Stimulated activated CD4-positive, alpha-beta T cell treated with anti-CD3 and anti-CD28 coated beads, Interleukin-12 subunit alpha, Interleukin-12 subunit beta, amount 100 ng/mL, for 24 hours (primary cell): ENCODE measurements at places on chromosomes 4 and X.

GRCh38 chr4:18020145-18020670, 1.3 kb downstream of the LCORL start:
- no peak for DNase-seq

DNA sequence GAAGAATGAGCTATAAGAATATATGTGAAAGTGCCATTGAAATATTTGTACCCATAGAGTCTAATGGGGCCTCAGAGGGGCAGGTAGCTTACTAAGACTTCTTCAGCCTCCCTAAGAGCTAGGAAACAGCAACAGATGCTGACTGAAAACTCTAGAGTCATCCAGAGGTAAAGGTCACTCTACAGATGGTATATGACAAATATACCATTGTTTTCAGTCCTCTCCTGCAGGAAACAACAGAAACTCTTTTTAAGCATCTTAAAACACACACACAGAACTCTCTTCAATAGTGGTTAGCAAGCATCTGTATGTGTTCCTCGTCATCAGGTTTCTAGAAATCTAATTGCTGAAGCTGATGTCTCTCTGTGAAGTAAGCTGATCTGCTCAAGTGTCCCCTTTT, 313.8 kb upstream of the GATB start:
- DNase-seq, result no peak

DNA sequence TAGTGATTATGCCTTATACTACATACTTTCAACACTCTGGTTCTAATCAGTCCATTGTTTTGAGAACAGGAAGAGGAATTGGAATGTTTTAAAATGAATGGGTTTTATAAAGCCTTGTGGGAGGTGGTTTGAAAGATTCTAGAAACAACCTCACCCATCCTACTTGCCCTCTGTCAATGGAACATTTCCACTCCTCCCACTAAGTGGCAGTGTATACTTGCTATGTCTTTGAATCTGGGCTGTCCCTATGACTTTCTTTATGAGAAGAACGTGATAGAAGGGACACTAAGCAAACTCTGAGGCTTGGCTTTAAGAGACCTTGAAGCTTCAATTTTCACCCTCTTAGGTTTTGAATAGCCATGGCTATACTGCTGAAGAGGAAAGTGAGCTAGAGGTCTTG, 611.2 kb downstream of the PPP4R3C start:
- no peak for DNase-seq

DNA sequence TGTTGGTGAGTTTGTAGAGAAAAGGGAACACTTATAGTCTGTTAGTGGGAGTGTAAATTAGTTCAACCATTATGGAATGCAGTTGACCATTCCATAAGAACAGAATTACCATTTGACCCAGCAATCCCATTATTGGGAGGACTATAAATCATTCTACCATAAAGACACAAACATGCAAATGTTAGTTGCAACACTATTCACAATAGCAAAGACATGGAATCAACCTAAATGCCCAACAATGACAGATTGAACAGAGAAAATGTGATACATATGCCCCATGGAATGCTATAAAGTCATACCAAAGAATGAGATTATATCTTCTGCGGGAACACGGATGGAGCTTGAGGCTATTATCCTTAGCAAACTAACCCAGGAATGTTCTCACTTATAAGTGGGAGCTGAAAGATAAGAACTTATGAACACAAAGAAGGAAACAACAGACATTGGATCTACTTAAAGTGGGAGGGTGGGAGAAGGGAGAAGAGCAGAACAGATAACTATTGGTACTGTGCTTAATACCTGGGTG, 1819.2 kb upstream of the ADGRL3 start:
- DNase-seq, result no peak

DNA sequence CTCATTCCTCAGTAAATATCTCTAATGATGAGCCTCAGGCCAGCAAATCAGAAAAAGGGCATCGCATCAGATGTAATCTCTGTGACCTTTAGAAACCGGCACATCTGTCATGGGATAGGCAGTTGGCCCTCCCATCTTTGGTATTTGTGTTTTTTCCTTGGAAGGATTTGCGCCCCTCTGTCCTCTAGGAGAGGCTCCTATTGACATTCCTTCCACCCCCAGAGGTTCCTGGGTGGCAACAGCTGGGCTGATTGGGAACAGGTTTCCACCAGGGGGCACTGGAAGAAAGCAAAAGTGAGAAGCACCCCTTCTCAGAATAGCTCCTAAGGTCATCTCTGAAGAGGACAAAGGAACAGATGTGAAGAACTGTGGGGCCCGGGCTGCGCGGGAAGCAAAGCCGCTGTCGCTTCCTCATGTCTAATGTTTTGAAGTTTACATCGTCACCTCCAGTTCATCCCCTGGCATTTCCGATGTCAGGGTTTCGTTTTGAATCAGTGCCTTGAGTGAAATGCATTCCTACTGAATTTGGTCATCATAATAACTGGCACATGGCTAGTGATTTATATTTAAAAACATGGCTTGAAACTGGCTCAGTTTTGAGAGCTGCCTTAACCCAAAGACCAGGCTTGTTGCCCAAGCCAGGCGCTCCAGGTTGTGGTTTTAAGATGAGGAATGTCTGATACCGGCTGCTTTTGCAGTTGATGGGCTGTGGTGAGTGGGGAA, 6.2 kb downstream of the TXK start:
- DNase-seq, result peak; percentile 45

GRCh38 chrX:109374262-109374960, 107.5 kb downstream of the GUCY2F start:
- no peak for DNase-seq

GRCh38 chr4:182126096-182126495, 117.1 kb upstream of the TENM3 start:
- DNase-seq, result no peak

DNA sequence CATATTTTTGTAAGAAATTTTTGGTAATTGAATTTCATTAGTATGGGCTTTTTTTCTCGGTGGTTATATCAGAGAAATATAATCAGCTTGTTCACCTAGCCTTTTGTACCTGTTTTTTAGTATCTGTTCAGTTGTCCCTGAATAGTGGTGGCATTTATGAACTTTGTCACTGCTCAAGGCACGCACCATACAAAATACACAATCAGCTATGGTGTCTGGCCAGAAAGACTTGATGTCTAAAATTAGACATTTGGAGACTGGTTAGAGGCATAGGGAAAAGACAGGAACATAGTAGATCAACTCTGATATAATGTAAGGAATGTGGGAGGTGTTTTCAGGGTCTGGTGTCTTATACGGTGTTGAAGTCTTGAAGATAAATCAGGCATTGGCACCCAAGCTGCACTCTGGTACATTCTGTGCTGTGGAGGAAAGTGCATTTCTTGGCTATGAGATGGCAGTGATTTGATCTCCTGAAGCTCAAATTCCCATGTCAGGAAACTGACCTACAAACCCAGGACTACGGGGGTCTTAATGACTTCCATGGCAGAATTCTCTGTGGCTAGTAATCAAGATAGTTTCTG, 3.6 kb downstream of the ART3 start:
- no peak for DNase-seq

DNA sequence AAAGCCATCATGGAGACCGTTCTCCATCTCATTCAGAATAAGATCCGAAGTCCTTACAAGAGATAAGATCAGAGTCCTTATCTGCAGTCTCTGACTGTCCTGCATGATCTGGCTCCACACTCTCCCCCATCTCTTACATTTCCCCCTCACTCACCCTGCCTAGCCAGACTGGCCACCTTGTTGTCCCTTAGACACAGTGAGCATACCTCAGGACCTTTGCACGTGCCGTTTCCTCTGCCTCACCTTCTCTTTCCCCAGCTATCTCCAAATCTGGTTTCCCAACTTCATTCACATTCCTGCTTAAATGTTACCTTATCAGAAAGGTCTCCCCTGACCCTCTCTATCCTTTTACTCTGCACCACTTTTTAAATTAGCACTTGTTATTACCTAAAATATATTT, 44.0 kb downstream of the KLHL5 start:
- DNase-seq, result no peak

- DNase-seq, result no peak
These were observed 1594.7 kb downstream of the TECRL start for GRCh38 chr4:62814510-62815047.

- DNase-seq, result no peak
These were observed 3.1 kb downstream of the WDR1 start for GRCh38 chr4:10113362-10114047.

GRCh38 chrX:46179748-46180147, 365.5 kb downstream of the ZNF674 start:
- DNase-seq, result no peak

DNA sequence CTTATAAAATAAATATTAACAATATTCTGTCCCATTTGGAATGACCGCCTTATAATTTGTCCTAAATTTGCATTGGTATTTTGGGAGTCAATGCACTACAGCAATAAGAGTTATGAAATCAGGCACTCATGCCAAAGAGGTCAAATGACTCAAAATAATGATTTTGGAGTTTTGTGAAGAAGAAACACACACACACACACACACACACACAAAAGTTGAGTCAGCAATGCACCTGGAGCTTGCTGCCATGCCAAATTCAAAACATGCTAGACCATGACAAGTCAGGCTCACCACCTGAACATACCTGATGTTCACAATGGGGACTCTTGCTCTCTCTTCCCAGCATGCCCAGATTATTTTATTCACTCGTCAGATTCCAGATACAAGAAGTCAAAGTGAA, 56.7 kb downstream of the PROM1 start:
- no peak for DNase-seq

- no peak for DNase-seq
These were observed 36.3 kb upstream of the ADRA2C start for GRCh38 chr4:3729882-3730226.
